ENCODE measurements at places on chromosomes 7 and 10.

- DNase-seq, result no peak
These were observed 171.3 kb upstream of the ITGB1 start for GRCh38 chr10:33129141-33129995.

GRCh38 chr7:73718438-73718881 lies 1.0 kb downstream of the STX1A start:
- no peak for DNase-seq

DNA sequence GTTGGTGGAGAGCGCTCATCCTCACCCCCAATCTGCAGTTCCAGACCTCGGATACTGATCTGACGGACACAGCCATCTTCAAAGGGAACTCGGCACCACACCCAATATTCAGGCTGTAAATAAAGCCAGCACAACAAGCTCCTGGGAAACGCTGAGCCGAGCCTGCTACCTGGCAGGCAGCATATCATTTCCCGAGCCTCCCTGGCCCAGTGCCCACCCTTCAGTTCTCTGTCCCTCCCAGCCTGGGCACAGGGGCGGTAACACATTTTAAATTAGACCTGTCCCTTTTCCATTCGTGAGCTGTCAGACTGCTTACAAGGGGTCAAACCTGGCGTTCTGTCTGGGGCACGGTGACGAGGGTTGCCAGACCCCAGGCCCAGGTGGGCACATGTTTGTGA lies 250.5 kb downstream of the ARHGAP12 start:
- no peak for DNase-seq

- no peak for DNase-seq
These were observed 52.3 kb upstream of the MYL10 start for GRCh38 chr7:101681170-101682007.

DNA sequence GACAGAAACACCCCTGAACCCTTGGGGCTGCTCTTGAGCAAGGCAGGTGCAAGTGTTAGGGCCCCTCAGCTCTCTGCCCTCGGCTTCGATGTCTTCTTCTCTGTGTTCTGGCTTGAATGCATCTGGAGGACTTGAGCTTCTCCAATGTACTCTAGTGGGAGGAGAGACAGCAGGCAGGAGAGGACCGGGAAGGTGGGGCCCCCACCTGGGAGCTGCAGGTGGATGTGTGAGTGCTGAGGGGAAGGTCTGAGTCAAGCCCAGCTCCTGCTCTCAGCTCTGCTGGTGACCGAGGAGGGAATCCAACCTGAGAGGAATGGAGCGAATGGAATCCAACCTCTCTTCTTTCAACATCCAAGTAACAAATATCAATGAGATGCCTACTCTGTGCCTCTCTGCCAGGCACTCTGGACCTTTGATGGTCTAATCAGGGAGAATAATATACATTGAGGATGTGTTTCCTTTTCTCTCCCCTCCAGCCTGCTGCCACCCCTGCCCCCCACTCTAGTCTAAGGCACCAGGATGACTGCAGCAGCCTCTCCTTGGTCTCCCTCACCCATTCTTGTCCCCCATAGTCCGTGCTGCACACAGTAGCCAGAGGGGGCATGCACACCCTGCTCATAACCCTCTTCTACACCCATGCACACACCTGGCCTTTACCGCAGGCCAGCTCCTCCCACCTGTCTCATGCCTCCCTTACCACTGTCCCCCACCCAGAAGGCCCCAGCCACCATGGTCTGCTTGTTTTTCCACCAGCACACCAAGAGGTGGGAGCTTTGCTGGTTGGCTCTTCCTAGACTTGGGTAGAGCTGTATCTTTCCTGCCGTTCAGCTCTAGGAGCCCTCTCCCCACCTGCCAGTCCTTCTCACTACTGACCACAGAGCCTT lies 13.6 kb downstream of the TBATA start:
- no peak for DNase-seq

GRCh38 chr10:131015271-131015670 lies 296.2 kb downstream of the TCERG1L start:
- no peak for DNase-seq

DNA sequence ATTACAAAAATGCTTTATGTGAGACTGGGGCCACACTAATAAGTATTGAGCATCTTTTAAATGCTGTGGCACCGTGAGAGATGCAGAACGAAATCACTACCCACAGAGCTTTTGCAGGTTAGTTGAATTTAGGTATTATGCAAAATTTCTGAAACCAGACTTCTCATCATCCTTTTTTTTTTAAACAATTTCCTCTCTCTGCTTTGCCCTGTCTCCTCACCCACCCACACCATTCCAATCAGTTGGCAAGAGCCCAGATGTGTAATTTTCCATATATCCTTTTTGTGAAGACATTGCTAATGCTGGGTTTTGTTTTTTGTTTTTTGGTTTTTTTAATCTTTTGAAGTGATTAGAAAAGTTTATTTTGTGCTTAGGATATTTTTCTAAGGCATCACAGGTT lies 1.1 kb downstream of the YAE1 start:
- DNase-seq, result no peak

- no peak for DNase-seq
These were observed 1106.2 kb upstream of the CELF2 start for GRCh38 chr10:9911488-9911887.

- DNase-seq, result no peak
These were observed 906.7 kb upstream of the AUTS2 start for GRCh38 chr7:68691261-68692216.

DNA sequence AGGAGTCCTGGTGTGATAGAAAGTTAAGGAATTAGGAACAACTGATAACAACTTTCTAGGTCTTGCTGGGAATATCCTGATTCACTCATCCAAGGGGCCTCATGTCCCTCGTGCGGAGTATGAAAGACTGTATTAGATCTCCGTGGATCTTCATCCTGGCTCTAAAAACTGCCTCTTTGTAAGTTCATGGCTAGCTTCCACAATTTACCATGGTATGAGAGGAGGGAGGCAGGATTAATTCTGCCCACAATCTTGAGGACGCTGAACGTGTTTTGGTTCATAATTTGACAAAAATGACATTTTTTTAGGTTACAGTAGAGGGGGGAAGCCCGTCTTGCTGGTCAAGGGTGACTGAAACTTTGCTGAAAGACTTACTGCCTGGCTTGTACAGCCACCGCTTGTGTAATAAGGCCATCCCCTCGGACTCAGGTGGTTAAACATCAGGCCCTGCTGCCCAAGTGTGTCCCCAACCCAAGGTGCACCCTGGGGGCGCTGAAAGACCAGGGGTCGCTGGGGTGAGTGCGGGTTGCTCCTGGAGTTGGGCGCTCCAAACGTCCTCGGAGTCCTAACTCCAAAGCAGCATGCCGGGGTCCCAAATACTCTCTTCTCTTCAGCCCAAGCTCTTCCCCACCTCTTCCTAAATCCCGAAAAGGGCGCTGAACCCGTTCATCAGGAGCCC lies 733 bp downstream of the HIBADH start:
- no peak for DNase-seq

DNA sequence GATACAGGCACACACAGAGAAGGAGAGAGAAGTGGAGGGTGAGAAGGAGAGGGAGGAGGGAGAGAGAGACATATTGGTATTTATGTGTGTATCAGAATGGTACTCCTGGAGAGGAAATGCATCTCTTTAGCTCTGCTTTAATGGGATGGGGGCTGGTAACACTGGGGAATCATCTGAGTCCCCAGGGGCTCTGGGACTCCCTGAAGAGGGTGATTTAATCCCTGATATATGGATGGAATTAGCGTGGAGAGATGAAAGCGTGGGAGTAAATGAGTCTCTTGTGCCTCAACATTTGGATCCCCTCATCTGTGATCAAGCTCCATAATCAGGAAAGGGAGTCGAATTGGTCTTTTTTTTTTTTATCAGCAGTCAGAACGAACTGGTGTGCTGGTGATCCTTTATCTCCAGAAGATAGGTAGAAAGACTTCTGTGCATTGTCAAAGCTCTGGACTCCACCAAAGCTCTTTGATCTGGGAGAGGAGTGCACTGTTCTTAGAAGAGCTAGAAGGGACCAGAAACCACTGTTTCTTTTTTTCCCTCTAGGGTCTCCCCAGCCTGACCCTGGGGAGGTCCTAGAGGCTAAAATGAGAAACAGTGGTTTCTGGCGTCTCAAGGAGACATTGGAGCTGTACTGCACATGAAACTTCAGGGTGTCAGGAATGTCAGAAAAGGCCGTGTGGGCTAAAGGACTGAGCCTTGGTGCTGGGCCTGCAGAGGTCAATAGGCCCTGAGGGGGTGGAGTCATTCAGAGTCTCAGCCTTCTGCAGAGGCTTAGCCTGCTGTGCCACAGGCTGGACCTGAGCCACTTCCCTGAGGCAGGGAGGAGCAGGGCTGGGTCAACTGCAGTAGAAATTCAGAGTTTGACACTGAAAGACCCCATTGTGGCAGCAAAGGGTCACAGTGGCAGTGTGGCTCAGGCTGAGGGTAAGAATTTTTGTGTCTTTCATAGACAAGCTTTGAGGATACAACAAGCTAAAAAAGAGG lies 234.4 kb upstream of the SLC26A5 start:
- no peak for DNase-seq

DNA sequence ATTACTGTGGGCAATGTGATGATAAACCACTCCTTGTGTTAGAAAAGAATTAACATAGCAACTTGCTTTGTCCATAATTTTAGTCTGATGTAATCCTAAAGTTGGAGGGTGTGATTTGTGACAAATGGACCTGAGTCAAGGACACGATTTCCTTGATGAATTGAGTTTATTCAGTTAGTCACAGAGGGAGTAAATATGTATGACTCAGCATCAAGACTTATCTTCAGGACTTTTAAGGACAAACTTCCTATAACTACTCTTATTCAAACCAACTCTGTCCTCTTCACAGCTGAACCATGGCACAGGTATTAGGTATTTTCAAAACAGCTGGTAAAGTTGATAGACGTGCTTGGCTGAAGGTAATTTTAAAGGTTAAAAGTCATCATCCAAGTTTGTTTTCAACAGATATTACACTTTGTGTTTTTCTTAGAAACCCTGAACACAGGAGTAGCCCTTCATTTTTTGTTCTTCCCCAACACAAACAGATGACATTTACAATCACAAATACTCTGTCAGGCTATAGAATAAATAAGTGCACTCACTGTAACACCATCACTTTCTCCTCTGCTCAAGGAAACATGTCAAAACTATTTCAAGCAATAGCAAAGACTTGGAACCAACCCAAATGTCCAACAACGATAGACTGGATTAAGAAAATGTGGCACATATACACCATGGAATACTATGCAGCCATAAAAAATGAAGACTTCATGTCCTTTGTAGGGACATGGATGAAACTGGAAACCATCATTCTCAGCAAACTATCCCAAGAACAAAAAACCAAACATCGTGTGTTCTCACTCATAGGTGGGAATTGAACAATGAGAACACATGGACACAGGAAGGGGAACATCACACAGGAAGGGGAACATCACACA lies 54.5 kb downstream of the COA1 start:
- no peak for DNase-seq

GRCh38 chr7:115229401-115230105 lies 307.7 kb downstream of the MDFIC start:
- DNase-seq, result no peak
